Activated T-helper 1 cell treated with Interleukin-2 at 50 U/mL for 16 hours (primary cell): ENCODE measurements at places on chromosomes 5 and 9.
A peak's percentile ranks its signal among the peaks of the same experiment; 100 is the strongest.

GRCh38 chr9:95316794-95317118 is 753 bp downstream of the FANCC start:
- DNase-seq = peak; percentile 22

DNA sequence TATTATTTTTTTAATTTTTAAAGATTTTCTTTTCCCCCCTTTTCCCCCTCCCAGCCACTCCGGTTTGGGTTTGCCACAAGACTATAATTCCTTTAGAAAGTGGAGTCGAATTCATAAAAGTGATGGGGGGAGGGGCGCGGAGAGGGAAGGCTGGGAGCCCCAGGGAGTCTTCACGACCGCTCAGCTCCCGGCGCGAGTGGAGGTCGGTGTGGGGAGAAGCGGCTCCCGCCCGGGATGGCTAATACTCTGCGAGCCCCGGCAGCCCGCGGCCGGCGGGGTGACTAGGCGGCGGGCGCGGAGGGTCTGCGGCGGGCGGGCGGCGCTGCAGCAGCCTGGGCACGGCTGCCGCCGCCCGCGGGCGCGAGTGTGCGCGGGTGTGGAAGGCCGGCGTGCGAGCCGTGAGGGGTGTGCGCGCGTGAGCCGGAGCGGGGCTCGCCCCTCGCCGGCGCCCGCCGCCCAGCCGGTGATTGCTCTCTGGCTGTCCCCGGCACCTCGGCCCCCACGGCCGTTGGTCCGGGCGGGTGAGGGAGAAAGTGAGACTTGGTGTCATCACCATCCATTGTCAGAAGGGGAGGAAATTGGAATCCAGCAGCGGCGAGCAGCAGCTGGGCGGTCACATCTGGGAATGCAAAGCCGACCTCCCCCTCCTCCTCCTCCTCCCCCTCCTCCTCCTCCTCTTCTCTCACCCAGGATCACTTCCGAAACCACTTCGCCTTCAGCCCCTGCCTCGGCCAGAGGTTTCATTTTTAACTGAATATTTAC is at the start of gene PARP8:
PARP8 (plus strand) TSS at position 377 of the 762 bp plus-strand sequence. CDS start 459 bp downstream, outside the sequence.
- DNase-seq = peak; percentile 41

DNA sequence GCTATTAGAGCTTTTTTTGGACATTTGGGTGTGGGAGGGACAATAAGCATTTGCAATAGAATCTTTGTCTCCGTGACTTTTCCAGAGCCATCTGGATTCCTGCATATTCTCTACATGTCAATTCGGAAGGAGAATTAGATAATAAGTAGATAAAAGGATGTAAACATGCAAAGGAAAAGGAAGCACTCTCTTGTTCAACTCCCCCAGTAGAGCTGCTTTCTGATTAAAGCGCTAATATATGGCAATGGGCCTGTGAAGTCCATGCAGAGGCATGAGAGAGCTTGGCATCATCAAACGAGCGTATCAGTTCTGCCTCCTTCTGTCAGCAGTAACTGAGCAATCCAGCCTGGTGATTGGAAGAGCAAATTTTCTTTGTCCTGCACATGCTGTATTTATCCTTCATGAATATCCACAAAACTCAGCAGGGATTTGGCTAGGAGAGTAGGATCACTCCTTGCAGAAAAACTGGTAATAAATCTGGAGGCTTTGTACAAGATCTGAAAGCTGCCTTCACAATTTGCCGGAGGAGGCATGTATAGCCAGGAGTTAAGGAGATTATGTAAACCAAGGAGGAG is 1752.9 kb downstream of the MAT2B start:
- no peak for DNase-seq

DNA sequence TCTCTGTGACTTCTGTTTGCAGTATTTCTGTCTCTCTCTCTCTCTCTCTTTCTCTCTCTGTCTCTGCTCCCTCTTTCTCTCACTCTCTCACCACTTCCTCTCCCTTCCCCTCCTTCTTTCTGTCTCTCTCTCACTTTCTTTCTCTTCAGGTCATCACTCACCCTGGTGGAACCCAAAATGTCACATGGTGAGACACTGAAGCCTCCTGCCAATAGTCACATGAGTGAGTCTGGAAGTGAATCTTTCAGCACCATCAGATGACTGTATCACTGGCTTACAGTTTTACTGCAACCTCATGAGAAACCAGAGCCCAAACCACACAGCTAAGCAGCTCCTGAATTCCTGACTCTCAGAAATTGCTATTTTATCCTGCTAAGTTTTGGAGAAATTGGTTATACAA is 414.6 kb downstream of the CAAP1 start:
- DNase-seq = no peak

DNA sequence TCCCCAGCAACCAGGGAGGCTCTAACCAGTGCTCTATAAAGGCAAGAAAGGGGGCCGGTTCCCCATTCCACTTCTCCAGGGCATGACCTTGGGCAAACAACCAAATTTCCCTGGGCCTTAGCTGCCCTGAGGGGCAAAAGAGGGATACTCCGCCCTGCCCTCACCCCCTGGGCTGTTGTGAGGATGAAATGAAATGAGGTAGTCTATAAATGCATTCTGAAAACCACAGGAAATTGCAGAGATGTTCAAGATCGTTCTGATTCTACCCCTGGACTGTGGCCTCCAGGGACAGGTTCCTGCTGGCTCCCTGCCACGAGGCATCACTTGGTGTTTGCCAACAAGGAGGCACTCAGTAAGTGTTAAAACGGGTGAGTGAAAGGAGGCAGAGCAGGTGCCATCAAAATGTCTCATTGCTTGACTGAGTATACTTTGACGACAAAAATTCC is 5.7 kb downstream of the RAPGEF1 start:
- no peak for DNase-seq

DNA sequence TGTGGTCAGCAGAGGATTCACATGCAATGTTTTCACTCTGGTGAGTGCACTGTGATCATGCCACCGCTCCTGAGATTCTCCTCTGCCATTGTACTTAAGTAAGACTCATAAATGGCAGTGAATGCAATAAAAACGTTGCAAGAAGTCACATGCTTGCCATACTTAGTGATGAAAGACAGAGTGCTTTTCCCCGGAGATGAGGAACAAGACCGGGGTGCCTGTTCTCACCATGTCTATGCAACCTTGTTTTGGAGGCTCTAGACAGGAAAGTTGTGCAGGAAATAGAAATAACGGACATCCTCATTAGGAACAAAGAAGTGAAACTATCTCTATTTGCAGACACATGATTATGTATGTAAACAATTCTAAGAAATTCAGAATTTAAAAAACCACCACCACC is 84.7 kb upstream of the IRX2 start:
- DNase-seq = no peak

DNA sequence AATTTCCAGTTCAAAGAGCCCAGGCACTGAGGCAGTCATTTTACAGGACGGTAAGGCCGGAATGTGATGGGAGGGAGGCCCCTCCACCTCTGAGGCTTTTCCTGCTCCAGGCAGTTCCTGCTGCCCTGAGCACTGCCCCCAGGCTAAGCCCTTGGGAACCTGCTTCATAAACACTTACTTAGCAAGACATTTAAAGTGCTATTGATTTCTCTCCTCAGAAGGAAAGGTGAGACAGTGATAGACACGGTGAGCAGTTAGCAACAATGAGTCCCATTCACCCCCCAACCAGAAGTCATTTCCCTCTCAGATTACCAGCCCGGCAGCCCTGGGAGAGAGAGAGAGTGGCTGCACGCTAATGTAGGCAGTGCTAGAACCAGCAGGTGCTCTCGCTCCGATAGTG is 462.5 kb downstream of the SPOCK1 start:
- no peak for DNase-seq

GRCh38 chr9:93582115-93582514 is 5.7 kb downstream of the PHF2 start:
- DNase-seq = no peak

- no peak for DNase-seq
Observed at GRCh38 chr9:108184941-108185340, 670.8 kb downstream of the ACTL7B start.
